CD4-positive, alpha-beta T cell treated with Interleukin-6 at 100 ng/mL for 8 hours (primary cell): ENCODE measurements at places on chromosomes 2 and 18.

GRCh38 chr2:2233171-2233826, 97.8 kb downstream of the MYT1L start:
- no peak for DNase-seq

- DNase-seq, result no peak
These were observed 155.8 kb downstream of the SH3RF3 start for GRCh38 chr2:109284826-109285225.

- no peak for DNase-seq
These were observed 244.1 kb downstream of the SH3BP4 start for GRCh38 chr2:235195921-235196320.

GRCh38 chr2:175393851-175394250, 212.3 kb upstream of the ATP5MC3 start:
- DNase-seq, result no peak

DNA sequence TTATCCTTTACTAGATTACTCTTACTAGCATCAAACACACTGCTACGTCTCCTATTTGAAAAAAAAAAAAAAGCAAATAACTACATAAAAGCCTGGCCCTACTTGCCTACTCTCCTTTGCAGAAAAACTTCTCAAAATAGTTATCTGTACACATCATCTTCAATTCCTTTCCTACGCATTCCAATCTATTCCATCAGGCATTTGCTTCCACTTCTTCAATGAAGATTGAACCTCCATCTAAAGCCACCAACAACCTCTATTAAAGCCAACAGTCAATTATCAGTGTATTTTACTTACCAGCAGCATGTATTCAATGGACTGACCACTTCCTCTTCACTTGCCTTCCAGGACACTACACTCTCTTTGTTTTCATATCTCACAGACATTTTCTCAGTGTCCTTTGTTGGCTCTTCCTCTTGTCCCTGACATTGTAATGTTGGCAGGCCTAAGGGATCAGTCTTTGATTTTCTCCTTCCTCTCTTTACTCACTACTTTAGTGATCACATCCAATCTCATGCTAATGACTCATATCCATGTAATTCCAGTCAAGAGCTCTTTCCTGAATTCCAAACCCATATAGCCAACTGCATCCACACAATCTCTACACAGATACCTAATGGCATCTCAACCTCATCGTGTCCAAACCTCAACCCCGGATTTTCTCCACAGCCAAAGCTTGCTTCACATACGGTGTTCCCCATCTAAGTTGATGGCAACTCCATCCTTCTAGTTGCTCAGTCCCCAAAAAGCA, 131.3 kb downstream of the CCDC148 start:
- DNase-seq, result no peak

- no peak for DNase-seq
These were observed 25.9 kb downstream of the HS6ST1 start for GRCh38 chr2:128292599-128293425.

DNA sequence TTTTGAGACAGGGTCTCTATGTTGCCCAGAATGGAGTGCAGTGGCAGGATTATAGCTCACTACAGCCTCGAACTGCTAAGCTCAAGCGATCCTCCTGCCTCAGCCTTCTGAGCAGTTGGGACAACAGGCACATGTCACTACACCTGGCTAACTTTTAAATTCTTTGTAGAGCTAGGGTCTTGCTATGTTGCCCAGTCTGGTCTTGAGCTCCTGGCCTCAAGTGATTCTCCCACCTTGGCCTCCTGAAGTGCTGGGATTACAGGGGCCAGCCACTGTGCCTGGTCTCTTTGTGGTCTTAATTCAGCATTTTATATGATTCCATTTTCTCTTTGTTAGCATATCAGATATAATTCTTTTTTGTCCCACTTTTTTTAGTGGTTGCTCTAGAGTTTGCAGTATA, 34.1 kb downstream of the CEP192 start:
- DNase-seq, result no peak
